ENCODE measurements at places on chromosomes 13 and 19. TPM values are rescaled to one million over a fixed set of nuclear protein-coding genes. Genes with fewer than 3 reads are reported as not detected.

Gene NBEA
- total RNA-seq = 1.1 TPM

Gene SIGLEC5
- not detected for total RNA-seq

Gene ZNF763
- 6.1 TPM for total RNA-seq

Gene FCAR
- 0.19 TPM for total RNA-seq

Gene AP1M2
- total RNA-seq = not detected

Gene FBL
- total RNA-seq = 357 TPM

GRCh38 chr13:97855570-97856303 is 97.7 kb upstream of the IPO5 start:
- DNase-seq = no peak

All from activated naive CD8-positive, alpha-beta T cell treated with anti-CD3 and anti-CD28 coated beads, Interleukin-2, amount 10 ng/mL, durations not matched to agents 7 days and 5 days (primary cell).